Endodermal cell (in vitro differentiated cells): ENCODE measurements at places on chromosomes 7 and 10. TPM values are rescaled to one million over a fixed set of nuclear protein-coding genes. Genes with fewer than 3 reads are reported as not detected.

- H3K27me3 ChIP-seq: no peaks in the 10 kb centered on the region
- H3K27ac ChIP-seq: no peak overlapping the region
- no peak for DNase-seq
- no peak overlapping the region for H3K4me3 ChIP-seq
Observed at GRCh38 chr7:30034501-30034900, 6.3 kb downstream of the PLEKHA8 start.

DNA sequence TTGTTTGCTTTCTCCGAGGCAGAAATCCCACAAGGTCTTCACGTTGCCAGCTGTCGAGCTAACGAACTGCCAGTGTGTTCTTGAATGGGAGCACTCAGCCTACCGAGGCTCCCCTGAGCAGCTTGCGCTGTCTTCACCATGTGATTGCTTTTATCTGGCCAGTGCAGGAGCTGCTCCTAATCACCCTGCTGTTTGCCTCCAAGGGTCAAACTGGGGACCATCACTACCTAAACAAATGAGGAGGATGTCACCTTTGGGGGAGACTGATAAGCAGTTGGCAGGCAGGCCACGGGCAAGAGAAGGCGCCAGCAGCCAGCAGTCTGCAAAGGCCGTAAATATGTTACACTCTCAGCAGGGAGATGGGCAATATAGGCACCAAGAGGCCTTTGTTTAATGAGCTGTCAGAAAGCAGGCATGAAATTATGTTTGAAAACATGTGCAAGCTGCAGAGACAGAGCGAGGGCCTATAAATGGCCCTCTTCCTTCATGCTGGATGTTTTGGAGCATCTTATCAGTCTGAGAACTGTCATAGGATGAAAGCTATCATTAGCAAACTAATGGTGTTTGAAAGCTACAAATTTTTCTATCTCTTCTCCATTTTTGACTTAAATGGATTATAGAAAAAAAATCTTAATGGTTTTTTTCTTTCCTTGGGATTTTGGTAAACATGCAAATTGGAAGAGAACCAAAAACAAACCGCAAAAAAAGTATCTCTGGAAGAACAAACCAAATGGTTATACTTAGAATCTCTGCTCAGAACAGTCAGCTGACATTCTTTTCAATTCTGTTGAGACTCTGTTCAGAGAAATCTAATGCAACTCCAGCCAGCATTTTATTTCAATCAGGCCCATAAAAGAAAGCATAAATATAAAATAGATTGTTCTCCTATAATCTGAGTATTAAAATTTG is 267.3 kb upstream of the NPVF start:
- peak; percentile 66 for DNase-seq
- no peaks in the 10 kb centered on the region for H3K27me3 ChIP-seq
- peaks cover 11% of the 10 kb centered on the region for H3K4me1 ChIP-seq
- no peak overlapping the region for H3K4me3 ChIP-seq
- peak overlapping the region; percentile 74 for H3K27ac ChIP-seq

DNA sequence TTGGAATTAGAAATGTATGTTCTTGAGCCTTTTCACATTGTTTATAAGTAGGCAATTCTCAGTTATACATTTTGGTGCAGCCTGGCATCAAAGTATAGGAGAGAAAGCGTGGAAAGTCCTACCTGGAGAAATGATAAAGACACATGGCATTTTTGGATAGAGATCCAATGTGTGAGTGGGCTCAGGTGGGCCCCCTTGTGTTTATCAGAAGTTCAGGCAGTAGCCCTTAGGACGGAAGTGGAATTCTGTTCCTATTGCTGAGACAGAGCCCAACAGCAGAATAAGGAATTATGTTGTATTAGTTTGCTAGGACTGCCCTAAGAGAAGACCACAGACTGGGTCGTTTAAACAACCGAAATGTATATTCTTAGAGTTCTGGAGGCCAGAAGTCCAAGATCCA is 85.2 kb upstream of the AMPH start:
- H3K4me1 ChIP-seq: no peaks in the 10 kb centered on the region
- peak; percentile 63 for DNase-seq
- H3K4me3 ChIP-seq: no peak overlapping the region
- H3K27me3 ChIP-seq: no peaks in the 10 kb centered on the region

SRRM3 gene
- total RNA-seq: 3.9 and 5.0 TPM in 2 replicates

DNA sequence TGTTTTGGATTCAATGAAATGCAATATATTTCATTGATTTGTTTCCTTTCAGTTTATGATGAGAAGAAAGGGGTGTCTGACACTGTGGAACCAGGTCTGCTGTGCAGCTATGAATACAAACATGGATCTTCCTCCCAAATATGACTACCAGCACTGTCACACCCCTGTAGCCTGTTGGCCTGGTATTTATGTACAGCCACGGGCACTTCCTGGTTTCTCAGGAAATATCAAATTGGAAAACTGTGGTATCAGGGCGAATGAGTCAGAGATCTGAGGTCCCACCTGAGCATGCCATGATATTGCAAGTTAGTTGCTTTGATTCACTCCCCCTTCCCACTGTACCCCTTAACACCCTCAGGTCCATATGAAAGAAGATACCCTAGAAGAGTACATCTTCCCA is 87.8 kb downstream of the DNMBP start:
- no peak for DNase-seq
- H3K27ac ChIP-seq: no peak overlapping the region
- H3K36me3 ChIP-seq: peaks cover 25% of the 10 kb centered on the region
- H3K4me1 ChIP-seq: no peaks in the 10 kb centered on the region
- H3K4me3 ChIP-seq: no peak overlapping the region
- H3K27me3 ChIP-seq: no peaks in the 10 kb centered on the region
